ENCODE measurements at places on chromosomes 5 and 9.

- H3K36me3 ChIP-seq, result no peaks in the 10 kb centered on the region
- no peak overlapping the region for H3K4me3 ChIP-seq
- no peaks in the 10 kb centered on the region for H3K4me1 ChIP-seq
- H3K27ac ChIP-seq, result no peak overlapping the region
- no peak for DNase-seq
These were observed 808.4 kb downstream of the CDH18 start for GRCh38 chr5:19179571-19179970.

DNA sequence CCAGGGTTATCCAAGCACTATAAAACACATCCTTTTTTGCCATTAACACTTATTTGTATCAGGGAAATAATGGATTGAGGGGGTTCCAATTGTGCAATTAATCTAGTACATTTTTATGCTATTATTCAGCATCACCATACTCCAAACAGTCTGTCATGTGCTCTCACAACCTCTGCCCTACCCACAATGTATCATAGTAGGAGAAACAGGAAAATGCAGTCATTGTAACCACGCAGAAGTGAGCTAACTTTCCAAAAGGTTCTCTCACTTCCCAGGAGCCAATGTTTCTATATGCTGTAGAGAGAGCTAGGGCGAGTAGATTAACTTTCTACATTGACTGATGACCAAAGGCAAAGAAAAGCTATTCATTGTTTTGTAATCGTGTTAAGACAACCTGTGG, 29.8 kb downstream of the DAB2 start:
- H3K27me3 ChIP-seq, result no peaks in the 10 kb centered on the region
- peaks cover 8% of the 10 kb centered on the region for H3K36me3 ChIP-seq
- H3K27ac ChIP-seq, result peak overlapping the region; percentile 67
- no peak overlapping the region for H3K4me3 ChIP-seq
- H3K4me1 ChIP-seq, result peaks cover 37% of the 10 kb centered on the region

- H3K36me3 ChIP-seq, result no peaks in the 10 kb centered on the region
- H3K27me3 ChIP-seq, result no peaks in the 10 kb centered on the region
- no peak overlapping the region for H3K27ac ChIP-seq
- H3K4me1 ChIP-seq, result no peaks in the 10 kb centered on the region
- H3K4me3 ChIP-seq, result no peak overlapping the region
- no peak for DNase-seq
These were observed 406.6 kb upstream of the MEF2C start for GRCh38 chr5:89289604-89290003.

GRCh38 chr9:3736161-3736560, 210.4 kb upstream of the RFX3 start:
- H3K36me3 ChIP-seq, result no peaks in the 10 kb centered on the region
- DNase-seq, result no peak
- H3K27me3 ChIP-seq, result no peaks in the 10 kb centered on the region
- H3K4me1 ChIP-seq, result no peaks in the 10 kb centered on the region
- H3K27ac ChIP-seq, result no peak overlapping the region

DNA sequence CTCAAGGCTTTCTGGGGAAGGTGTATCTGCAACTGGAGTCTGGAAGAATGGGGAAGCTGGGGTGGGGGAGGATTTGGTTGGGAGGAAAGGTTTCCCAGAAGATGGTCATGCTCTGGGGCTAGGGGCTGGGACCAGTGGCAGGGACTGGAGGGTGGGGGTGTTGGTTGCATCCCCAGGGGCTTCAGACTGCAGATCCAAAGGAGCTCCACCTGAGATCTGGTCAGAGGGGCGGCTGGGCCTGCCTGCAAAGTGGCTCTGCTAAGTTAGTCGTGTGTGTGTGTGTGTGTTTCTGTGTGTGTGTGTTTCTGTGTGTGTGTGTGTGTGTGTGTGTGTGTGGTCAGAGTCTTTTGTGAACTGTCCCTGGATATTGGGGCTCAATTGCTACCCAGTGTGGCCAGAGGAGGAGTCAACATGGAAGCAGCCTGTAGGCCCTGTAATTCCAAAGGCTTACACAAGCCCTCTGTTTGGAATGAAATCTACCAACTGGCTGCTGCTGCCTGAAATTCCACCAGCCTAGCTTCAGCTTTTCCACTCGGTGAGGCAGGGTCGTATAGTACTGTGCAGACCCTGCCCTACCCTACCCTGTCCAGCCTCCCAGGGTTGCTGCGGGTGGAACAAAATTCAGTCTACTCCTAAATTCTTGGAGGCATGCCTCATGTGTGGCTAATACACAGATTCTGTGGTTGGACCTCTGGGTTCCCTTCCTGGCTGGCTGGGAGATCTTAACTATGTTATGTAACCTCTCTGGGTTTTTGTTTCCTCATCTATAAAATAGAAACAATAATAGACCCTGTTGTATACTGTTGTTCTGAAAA, 12.5 kb upstream of the SYNPO start:
- peaks cover 68% of the 10 kb centered on the region for H3K4me1 ChIP-seq
- no peaks in the 10 kb centered on the region for H3K27me3 ChIP-seq
- H3K36me3 ChIP-seq, result no peaks in the 10 kb centered on the region
- DNase-seq, result no peak

DNA sequence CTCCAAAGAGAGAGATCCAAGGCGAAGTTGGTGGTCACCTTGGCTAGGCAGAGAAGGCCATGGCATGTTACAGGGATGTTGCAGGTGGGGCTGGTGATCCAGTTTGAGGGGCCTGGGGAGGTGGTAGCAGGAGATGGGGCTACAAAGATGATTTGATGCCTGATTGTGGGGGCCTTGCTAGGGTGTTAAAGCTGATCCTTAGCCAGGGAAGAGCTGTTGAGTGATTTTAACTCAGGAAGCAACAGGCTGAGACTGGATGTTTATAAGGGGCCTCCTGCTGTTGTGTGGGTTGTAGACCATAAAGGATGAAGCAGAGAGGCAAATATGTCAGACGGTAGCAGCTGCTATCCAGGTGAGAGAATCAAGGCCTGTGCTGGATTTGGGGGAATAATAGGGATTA, 19.0 kb upstream of the SMAD5 start:
- no peak overlapping the region for H3K27ac ChIP-seq
- H3K4me3 ChIP-seq, result no peak overlapping the region
- no peak for DNase-seq
- H3K27me3 ChIP-seq, result no peaks in the 10 kb centered on the region
- H3K4me1 ChIP-seq, result peaks cover 15% of the 10 kb centered on the region
